ENCODE measurements at places on chromosomes 13 and 19.

- no peak for DNase-seq
These were observed 162.5 kb downstream of the KCTD12 start for GRCh38 chr13:76723551-76724232.

DNA sequence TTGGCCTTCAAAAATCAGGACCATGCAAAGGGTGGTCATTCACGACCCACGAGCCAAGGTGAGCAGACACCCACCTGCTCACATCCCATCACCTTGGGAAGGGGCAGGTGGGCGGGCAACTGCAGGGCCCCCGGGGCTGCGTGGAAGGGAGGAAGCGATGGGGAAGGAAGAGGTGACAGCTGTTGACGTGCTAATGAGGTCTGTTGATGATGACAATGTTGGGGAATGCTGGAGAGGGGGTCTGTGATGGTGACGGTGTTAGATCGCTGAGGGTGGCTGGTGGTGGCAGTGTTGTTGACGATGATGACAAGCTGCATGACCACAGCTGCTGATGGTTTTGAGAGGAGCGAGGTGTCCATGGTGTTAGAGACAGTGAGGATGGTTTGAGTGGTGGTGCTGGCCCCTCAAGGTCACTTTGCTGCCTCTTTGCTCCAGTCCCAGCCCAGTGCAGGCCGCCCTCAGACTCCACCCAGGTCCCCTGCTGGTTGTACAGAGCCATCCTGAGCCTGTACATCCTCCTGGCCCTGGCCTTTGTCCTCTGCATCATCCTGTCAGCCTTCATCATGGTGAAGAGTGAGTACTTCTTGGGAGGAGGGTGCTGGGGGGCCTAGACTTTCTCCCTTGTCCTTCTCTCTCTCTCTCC is 900 bp downstream of the MCEMP1 start:
- no peak for DNase-seq

- no peak for DNase-seq
These were observed 486.5 kb upstream of the KLF12 start for GRCh38 chr13:74620711-74621110.

GRCh38 chr13:39461685-39462266 is 141.2 kb downstream of the LHFPL6 start:
- DNase-seq: no peak

DNA sequence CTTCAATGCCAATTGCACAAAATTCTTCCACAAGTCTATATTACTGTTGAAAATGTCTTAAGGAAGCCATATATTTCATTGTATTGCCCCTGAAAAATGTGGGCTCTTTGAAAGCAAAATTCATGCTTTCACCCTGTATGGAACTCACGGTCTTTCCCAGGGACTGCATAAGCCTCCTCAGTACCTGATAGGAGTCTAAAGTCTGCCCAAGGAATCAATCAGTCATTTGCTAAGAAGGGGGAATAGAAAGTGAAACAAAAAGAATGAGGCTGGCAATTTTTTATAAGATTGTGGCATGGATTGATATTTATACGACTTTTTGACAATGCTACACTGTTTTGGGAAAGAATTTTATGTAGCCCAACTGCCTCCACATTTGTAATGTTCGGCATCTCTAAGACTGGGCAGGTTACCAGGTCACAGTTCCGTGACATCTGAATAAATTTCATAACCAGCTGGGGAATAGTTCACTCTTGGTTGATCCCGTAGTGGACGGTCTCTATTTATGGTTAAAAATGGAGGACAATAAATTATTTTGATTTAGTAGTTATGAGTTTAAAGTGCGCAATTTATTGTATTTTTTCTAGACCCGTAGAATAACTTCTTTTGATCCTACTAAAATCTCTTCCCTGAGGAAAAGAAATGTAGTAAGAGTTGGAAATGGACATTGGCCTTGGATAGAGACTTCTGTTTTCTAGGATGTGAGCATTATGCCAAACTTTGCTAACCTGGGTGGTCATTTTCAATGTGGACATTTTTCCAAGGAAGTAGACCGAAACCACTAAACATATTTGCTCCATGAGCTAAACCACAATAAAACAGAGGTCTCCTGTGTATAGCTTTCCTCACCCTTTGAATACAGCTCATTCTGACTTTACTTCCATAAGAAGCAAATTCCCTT is 1585.4 kb downstream of the EFNB2 start:
- DNase-seq: no peak

- DNase-seq: no peak
These were observed 199.7 kb upstream of the TSHZ3 start for GRCh38 chr19:31548941-31549340.

- DNase-seq: no peak
These were observed 712.9 kb upstream of the GPC6 start for GRCh38 chr13:92513672-92514071.

DNA sequence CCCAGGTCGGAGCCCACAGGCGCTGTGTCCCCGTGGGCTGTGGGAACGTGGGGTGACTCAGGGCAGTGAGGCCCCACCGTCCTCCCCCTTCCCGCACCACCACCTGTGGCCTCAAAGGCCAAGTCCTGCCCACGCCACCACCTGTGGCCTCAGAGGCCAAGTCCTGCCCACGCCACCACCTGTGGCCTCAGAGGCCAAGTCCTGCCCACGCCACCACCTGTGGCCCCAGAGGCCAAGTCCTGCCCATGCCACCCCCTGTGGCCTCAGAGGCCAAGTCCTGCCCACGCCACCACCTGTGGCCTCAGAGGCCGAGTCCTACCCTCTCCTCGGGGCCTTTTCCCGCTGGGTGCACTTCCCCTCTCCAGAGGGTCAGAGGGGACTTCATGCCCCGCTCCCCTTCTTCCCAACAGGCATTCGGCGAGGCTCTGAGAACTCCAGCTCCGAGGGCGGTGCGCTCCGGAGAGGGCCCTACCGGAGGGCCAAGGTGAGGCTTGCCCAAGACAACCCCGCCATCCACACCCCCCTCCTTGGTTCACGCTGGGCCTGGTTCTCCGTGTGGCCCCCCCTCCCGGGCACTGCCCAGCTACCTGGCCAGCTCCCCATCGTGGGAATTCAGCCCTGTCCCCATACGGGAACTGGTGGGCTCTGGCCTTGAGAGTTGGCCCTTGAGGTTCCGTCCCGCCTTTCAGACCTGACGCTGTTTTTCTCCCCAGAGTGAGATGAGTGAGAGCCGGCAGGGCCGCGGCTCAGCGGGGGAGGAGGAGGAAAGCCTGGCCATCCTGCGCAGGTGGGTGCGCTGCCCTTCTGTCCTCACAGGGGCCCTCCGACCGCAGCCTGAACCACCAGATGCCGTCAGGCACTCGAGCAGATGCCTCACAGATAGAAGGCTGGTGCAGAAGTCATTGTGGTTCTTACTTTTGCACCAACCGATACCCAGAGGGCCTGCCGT is 27.4 kb upstream of the F7 start:
- no peak for DNase-seq

GRCh38 chr19:41868120-41868988 is 8.3 kb downstream of the RPS19 start:
- DNase-seq: no peak

DNA sequence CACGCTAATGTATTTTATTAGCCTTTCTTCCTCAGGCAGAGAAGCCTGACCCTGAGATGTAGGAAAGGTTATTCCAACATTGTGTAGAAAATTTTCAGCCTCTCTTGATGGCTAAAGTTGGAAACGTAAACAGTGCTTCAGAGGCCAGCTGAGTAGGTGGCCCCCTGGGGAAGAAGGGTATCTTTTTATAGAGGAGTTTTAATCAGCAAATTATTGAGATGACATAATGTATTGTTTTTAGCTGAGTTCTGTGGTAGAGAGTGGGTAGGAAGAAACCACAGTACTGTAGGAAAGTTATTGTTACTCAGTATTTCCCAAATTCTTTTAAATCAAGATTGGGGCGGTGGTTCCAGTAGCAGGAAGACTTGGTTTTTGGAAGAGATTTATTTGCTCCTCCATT is 268.8 kb downstream of the DLEU7 start:
- DNase-seq: no peak

- DNase-seq: no peak
These were observed 340.3 kb downstream of the OLFM4 start for GRCh38 chr13:53368948-53369347.

DNA sequence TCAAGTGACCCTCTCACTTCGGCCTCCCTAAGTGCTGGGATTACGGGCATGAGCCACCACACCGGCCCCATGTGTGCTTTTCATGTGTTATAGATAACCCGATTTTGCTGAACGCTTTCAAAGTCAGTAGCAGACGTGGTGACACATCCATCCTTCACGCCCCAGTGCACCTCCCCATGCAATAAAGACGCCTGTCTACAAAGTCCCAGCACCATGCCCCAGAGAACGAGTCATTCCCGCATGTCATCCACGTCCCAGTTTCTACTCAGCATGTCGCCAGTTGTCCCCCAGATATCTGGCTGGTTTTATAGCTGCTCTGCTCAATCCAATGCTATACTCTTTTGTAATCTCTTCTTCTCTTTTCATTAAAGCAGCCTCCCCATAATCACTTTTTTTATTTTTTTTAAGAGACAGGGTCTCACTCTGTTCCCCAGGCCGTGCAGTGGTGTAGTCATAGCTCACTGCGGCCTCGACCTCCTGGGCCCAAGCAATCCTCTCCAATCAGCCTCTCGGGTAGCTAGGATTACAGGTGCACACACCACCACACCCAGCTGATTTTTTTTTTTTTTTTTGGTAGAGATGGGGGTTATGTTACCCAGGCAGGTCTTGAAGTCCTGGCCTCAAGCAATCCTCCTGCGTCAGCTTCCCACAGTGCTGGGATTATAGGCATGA is 42.5 kb downstream of the DNM2 start:
- DNase-seq: peak; percentile 16

- DNase-seq: no peak
These were observed 47.3 kb upstream of the CLDN10 start for GRCh38 chr13:95505265-95505664.

GRCh38 chr13:99231721-99232120 is 26.5 kb downstream of the GPR18 start:
- no peak for DNase-seq

GRCh38 chr19:54420383-54421168 is 5.3 kb downstream of the TTYH1 start:
- no peak for DNase-seq

- DNase-seq: peak; percentile 78
These were observed at the start of gene ZNF90 for GRCh38 chr19:20077791-20078463. TSS of gene ZNF90 (plus strand) at chr19:20078000. CDS start at chr19:20078133, 133 bp downstream.

- DNase-seq: no peak
These were observed 42.9 kb downstream of the ZNF506 start for GRCh38 chr19:19778666-19779065.

DNA sequence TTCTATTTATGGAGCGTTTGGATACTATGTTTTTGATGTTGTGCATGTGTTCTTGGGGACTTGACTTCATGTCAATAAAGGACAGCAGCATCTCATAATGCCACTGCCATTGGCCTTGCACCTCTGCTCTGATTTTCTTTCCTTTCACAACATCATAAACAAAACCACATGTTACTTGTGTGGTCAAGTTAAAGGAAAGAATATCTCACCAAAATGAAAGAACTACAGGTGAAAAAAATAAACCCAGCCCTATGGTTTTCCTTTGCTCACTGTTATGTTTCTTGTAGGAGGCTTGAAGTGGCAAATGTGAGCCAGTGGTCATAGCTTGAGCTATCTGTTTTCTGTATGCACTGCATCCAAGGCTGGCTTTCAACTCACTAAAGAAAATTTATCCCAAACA is 240.4 kb downstream of the KCNRG start:
- DNase-seq: no peak

DNA sequence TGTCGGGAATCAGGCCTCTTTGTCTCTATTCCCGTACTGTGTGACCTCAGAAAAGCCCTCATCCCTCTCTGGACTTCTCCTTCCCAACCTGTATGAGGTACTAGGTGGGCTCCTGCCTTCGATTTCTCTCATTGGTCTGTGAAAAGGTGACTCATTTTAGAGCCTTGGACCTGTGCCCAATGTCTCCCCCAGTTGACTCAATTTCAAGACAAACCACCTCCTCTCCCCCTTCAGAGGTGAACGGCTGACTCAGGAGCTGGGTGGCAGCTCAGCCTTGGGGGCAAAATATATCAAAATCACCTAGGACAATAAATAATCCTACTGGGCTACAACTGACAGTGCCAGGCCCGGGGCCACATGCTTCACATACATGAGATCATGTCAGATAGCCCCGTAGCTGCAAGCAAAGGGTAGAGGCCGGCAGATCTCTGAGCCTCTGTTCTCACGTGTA is 630 bp downstream of the COQ8B start:
- peak; percentile 71 for DNase-seq

- DNase-seq: no peak
These were observed 42.9 kb upstream of the ZNF14 start for GRCh38 chr19:19775891-19776205.

DNA sequence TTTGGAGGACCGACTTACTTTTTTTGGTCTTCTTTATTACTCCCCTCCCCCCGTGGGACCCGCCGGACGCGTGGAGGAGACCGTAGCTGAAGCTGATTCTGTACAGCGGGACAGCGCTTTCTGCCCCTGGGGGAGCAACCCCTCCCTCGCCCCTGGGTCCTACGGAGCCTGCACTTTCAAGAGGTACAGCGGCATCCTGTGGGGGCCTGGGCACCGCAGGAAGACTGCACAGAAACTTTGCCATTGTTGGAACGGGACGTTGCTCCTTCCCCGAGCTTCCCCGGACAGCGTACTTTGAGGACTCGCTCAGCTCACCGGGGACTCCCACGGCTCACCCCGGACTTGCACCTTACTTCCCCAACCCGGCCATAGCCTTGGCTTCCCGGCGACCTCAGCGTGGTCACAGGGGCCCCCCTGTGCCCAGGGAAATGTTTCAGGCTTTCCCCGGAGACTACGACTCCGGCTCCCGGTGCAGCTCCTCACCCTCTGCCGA is 409 bp downstream of the FOSB start:
- DNase-seq: no peak

GRCh38 chr19:3274942-3275582 is 50.6 kb downstream of the CELF5 start:
- peak; percentile 41 for DNase-seq

- DNase-seq: no peak
These were observed 232.4 kb downstream of the LHFPL6 start for GRCh38 chr13:39370554-39370953.

DNA sequence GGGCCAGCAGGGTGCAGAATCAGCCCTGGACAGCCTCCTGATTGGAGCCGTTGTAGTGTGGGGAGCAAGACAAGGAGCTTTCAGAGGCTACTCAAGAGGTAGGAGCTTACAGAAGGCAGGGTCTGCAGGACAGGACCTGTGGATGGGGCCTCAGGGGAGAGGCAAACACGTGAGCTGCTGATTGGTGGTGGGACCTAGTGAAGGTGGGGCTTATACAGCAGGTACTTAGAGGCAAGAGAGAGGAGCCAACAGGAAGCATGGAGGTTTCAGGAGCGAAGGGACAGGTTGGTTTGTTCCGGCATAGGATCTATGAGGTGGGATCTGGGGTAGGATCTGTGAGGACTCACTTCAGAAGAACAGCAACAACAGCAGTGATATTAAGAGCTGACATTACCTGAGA is 32.4 kb downstream of the ZSWIM4 start:
- DNase-seq: no peak
